ENCODE measurements at places on chromosomes 7 and 10. TPM values are rescaled to one million over a fixed set of nuclear protein-coding genes. Genes with fewer than 3 reads are reported as not detected.
A peak's percentile ranks its signal among the peaks of the same experiment; 100 is the strongest.

DNA sequence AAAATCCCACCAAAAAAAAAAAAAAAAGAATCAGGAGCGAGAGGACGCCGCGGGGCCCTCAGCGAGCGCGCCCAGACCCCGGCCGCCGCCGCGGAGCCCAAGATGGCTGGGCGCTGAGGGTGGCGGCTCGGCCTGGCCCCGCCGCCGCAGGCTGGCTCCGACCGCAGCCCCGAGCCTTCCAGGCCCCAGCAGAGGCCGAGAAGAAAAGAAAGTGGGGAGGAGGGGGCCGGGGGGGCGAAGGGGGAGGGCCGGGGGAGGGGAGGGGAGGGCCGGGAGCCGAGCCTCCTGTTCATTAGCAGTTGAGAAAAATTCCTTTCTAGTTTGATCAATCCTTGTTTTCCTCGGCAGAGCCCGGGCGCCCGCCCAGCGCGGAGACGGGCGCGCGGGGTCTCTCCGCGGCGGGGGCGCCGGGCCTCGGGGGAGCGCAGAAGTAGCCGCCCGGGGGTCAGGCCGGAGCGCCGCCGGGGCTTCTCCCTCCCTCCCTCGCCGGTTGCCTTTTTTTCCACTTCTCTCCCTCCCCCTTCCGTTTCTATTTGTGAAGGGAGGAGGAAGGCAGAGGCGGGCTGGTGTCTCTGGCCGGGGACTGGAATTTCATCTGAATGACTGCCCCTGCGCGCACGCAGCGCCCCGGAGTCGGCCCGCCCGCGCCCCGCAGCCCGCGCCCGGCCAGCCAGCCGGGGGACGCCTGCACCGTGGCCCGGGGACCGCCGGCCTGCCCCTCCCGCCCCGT, 778 bp upstream of the TRIM8 start:
- DNase-seq = peak; percentile 73

DNA sequence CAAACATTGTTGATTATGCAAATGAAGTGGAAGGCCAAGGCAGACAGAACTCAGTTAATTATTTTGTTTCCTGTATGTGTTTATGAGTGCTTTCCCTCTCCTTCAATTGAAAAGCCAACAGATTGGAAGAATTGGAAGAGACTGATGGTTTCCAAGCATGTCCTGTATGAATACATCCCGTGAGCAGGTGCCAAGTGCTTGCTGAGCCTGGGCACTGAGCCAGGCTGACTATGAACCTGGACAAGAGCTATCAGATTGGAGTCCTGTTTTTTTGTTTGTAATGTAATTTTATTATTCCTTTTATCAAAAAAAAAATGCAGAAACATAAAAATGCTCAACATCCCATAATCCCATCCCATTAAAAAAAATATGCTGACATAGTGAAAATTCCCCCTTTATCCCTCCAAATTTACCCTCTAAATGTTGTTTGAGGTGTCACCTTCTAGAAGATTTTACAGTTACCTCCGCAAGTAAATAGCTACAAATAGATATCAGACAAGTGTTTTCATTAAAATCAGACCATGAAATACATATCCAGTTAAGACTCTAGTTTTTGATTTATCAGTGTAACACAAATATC, 449.5 kb downstream of the GRID1 start:
- DNase-seq = no peak

GRCh38 chr7:151132461-151133205, 34.9 kb downstream of the GBX1 start:
- no peak for DNase-seq

DNA sequence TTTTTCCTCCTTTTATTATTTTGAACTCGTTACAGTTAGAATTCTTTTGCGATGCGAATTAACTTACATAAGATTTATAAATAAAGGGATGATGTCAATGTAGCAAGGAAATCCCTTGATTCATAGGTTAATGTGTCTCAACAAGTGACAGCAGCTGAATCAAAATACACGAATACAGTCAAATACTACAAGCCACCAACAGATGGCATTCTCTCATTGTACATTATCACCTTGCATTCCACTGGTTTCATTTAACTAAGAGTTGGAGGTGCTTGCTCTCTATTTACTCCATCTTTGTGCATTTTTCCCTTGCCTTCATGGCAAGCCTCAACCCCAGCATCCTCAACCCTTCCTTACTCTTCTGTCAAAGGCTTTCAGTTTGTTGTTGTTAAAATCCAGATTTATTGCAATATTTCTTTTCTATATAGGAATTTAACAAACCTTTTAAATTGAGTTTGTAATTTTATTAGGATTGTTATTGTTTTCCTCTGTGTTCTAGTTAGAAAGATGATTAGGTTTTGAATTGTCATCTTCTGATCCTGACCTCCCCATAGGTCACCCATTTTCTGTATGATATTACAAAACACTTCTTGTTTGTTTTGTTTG, 78.3 kb downstream of the SLC25A40 start:
- peak; percentile 9 for DNase-seq

The PAPSS2 gene
- polyA plus RNA-seq = 45.5 TPM
